ENCODE measurements at places on chromosomes 1 and 21. TPM values are rescaled to one million over a fixed set of nuclear protein-coding genes. Genes with fewer than 3 reads are reported as not detected.

- no peak for ATAC-seq
These were observed 54.6 kb upstream of the NCAM2 start for GRCh38 chr21:20943561-20943997.

DNA sequence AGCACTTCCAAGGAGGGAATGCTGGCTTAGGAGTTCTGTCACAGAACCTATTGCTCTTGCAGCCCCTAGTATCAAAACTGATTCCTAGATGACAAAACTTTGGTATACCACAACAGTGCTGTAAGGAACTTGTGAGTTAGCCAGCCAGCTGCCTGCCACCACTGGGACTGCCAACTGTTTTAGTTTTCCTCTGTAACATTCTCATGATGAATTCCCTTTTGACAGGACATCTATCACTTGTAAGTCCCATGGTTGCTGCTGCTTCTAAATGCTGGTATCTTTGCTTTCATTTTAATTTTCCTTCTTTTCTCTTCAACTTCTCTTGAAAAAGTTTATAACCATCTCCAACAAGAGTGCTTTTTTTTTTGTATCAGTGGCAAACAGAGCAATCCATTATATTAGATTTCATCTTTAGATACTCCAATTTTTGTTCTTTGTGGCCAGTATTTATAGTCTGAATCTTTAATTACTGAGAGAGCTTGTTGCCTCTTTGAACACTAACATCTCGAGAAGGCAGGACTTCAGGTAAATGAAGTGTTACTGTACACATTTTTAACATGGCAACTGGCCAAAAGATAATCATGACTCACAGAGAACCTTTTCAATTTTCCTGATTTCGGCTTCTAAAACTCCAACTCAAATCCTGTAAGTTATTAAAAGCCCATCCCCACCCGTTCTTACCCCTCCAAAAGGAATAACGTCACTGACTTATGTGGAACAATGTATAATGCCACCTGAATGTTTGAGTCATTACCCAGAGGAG, 19.8 kb downstream of the DBT start:
- ATAC-seq, result no peak

DNA sequence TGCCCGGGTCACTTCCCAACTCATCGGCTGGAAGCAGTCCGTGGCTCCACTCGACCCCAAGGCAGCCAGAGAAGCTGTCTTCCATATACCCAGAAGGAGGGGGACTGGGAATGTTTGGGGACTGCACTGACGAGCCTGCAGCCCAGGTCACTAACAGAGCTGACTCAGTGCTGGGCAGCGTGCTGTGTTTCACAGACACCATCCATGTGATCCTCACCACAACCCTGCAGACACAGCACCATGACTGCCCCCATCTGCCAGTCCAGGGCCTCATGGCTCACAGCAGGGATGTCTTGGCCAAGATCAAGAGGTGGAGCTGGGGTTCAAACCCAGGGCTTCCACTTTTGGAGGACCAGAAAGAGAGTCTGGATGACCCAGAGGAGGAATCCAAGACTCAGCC, 67.9 kb downstream of the KLHDC7A start:
- no peak for ATAC-seq

HECTD3 gene
- total RNA-seq, result 23.2 TPM
